GM23248 (cell line): ENCODE measurements at places on chromosomes 6 and 20. TPM values are rescaled to one million over a fixed set of nuclear protein-coding genes. Genes with fewer than 3 reads are reported as not detected.

CFAP61 gene
- not detected in 2 replicates for total RNA-seq

AVP gene
- total RNA-seq, result not detected in 2 replicates

GABRR1 gene
- not detected in 2 replicates for total RNA-seq

RNF217 gene
- 10.9 and 15.2 TPM in 2 replicates for total RNA-seq

CRYBG1 gene
- 6.2 and 8.4 TPM in 2 replicates for total RNA-seq

BHLHE23 gene
- not detected in 2 replicates for total RNA-seq
